ENCODE measurements at places on chromosomes 12 and 14.

DNA sequence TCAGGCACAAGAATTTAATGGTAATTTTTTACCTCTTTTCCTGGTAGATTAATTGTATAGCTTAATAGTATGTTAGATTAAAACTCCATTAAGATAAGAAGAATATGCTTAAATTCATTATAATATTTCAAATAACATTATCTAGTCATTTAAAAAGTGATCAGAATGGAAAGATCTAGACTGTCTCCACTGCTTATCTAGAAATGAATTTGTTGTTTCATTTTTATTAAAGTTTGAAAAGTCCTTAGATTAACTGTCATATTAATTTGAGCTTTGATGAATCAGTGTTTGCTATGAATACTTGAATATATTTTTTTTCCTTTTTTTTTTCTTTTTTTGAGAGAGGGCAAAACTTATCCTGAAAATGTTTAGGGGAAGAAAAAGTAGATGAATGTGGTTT is 236.6 kb upstream of the NPAS3 start:
- DNase-seq = no peak

DNA sequence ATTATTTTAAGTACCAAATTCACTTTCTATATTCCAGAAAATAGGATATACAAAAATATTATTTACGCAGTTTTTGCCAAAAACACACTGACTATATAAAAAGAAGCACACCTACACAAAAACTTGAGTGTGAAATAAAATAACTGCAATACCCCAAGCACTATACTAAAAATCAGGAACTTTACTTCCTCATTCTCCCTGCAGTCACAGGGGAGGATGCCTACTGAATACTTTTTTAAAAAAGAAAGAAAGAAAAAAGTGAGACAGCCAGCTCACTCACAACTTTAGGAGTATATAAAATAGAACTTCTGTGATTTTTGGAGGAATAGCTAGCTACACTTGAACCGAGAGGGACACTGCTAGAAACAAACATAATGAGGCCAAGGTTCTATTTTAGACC is 12.2 kb downstream of the RPS6KA5 start:
- DNase-seq = no peak

GRCh38 chr14:34596891-34597290 is 33.1 kb downstream of the SNX6 start:
- DNase-seq = no peak

DNA sequence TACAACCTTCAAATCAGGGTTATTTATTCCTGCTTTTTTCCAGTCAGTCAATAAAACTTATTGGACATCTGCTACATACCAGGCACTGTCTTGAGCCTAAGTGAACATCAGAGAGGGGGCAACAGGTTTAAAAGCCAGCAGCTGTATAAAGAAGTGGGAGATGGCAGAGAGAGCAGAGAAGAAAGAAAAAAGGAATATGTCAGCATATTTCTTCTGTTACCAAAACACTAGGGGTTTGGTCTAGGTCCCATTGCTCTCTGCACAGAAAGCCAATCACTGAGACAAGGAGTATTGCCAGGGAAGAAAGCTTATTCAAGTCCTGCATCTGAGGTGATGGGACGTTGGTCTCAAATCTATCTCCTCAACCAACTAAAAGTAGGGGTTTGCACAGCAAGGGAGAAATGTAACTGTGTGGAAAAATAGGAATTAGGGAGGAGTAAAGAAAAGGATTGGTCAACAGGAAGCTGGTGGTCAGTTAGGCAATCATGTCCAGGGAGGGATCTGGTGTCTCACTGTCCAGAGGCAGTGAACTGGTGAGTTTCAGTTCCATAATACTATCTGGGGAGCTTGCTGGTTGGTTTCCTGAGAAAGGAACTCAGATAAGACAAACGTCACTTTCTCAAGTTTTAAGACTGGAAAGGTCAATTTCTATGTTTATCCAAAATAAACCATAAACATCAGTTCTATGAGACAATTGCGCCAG is 107.5 kb downstream of the PHLDA1 start:
- DNase-seq = no peak

DNA sequence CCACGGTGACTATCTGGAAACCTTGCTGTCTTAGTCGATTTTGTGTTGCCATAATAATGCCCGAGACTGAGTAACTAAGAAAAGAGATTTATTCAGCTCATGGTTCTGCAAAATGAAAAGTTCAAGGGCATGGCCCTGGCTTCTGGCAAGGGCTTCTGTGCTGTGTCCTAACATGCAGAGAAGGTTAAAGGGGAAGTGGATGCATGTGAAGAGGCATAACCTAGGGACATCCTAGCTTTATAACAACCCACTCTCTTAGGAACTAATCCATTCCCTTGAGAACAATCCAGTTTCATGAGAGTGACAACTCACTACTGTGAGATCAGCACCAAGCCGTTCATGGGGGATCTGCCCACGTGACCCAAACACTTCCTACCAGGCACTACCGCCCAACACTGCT is 11.5 kb downstream of the FLVCR2 start:
- DNase-seq = no peak

- no peak for DNase-seq
These were observed 47.4 kb downstream of the FOXN3 start for GRCh38 chr14:89369656-89370055.

- DNase-seq = no peak
These were observed 151.1 kb upstream of the SFSWAP start for GRCh38 chr12:131559517-131560516.

All from nucleus accumbens (tissue), 56 donors.